ENCODE measurements at places on chromosomes 13 and 19. TPM values are rescaled to one million over a fixed set of nuclear protein-coding genes. Genes with fewer than 3 reads are reported as not detected.

ZNF575 gene
- 0.24 TPM for total RNA-seq

ZNF253 gene
- 10.8 TPM for total RNA-seq

ZNF799 gene
- total RNA-seq, result 10.4 TPM

N4BP2L2 gene
- total RNA-seq, result 117 TPM

LIN7B gene
- total RNA-seq, result not detected

STARD13 gene
- 55.6 TPM for total RNA-seq

CILP2 gene
- 20.5 TPM for total RNA-seq

SIGLECL1 gene
- total RNA-seq, result not detected

GRCh38 chr13:60491531-60491930 is 94.5 kb downstream of the TDRD3 start:
- no peak for DNase-seq

GRCh38 chr13:28401303-28402056 is 93.4 kb downstream of the FLT1 start:
- DNase-seq, result peak; percentile 78

- no peak for DNase-seq
These were observed 8.0 kb downstream of the DPP9 start for GRCh38 chr19:4715529-4716221.

GRCh38 chr19:45865269-45865948 is 1.3 kb downstream of the FOXA3 start:
- DNase-seq, result no peak

DNA sequence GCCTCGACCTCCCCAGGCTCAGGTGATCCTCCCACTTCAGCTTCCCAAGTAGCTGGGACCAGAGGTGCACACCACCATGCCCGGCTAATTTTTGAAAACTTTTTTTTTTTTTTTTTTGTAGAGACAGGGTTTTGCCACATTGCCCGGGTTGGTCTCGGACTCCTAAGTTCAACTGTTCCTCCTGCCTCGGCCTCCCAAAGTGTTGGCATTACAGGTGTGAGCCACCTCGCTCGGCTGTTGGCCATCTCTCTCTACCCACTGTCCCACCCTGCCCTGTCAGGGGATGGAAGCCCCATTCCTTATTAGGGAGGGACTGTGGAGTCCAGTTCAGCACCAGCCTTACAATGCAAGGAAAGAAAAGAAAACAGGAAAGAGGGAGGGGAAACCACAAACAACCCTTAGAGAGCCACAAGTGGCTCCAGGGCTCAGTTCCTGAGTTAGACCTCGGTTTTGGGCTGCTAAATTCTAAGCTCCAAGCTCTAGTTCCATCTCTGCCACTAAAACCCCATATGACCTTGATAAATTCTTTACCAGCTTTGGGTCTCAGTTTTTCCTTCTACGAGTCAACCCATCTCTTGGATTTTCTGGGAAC is 31.7 kb downstream of the ACTL9 start:
- no peak for DNase-seq

GRCh38 chr13:100671389-100672182 is 3.0 kb downstream of the TMTC4 start:
- DNase-seq, result no peak

DNA sequence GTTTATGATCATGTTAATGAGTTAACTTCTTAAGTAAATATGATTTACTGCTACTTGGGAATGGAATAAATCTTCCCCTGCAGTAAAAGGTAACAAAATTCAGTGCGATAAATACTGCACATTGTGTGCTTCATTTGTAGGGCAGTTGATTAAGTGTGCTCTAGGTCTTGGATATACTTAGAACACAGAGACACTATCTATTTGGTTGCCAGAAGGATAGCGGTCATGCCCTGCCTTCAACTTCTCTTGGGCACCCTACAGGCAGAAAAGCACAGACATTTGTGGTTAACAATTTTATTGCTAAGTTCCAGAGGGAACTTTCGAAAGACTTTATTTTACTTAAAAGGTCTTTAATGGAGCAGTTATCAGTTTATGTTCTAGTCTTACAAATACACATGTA is 605.8 kb downstream of the PCDH9 start:
- DNase-seq, result no peak

GRCh38 chr19:13981467-13981866 is 24.7 kb downstream of the RFX1 start:
- DNase-seq, result no peak

DNA sequence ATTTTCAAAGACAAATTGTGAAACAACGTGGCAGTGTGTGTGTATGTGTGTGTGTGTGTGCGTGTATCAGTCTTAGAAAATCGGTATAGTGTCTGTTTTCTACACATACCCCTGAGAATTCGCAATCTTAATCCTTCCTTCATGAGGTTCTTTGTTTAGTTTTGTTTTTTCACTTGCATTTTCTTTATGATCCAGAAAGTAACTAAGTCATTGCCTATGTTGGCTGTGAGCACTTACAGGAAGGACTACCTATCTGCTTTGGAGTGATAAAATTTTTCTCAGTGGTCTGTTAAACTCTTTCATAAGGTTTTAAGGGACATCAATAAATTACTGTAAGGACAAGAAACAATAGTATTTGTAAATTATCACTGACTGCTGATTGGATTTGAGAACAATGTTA is 1587.1 kb downstream of the PCDH9 start:
- DNase-seq, result no peak

- DNase-seq, result no peak
These were observed 577.3 kb downstream of the LMO7 start for GRCh38 chr13:76213423-76213904.

GRCh38 chr13:29439601-29440388 is 155.7 kb downstream of the SLC7A1 start:
- DNase-seq, result no peak

DNA sequence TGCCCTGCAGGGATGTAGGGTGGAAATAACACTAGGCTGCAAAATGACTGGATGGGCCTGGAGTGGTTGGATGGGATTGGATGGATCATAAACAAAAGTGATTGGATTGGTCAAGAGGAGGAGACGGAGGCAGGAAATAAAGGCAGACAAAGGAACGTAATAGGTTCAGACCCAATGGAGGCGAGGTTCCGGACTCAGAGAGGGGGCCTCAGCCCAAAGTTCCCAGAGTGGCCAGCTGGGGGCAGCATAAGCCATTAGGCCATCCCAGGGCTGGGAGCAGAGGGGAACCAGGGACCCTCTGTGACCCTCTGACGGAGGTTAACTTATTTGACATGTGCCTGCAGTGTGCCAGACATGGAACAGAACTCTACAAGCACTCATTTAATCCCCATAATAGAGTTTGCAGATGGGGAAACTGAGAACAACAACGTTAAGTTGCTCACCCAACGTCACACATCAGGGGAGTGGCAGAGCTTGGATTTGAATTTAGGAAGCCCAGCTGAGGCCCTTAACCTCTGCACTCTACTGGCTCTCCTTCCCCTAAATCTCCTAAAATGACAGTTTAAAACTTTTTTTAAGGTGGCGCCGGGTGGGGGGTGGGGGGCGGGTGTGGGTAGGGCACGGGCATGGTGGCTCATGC is 15.3 kb upstream of the MAP1S start:
- DNase-seq, result peak; percentile 25

DNA sequence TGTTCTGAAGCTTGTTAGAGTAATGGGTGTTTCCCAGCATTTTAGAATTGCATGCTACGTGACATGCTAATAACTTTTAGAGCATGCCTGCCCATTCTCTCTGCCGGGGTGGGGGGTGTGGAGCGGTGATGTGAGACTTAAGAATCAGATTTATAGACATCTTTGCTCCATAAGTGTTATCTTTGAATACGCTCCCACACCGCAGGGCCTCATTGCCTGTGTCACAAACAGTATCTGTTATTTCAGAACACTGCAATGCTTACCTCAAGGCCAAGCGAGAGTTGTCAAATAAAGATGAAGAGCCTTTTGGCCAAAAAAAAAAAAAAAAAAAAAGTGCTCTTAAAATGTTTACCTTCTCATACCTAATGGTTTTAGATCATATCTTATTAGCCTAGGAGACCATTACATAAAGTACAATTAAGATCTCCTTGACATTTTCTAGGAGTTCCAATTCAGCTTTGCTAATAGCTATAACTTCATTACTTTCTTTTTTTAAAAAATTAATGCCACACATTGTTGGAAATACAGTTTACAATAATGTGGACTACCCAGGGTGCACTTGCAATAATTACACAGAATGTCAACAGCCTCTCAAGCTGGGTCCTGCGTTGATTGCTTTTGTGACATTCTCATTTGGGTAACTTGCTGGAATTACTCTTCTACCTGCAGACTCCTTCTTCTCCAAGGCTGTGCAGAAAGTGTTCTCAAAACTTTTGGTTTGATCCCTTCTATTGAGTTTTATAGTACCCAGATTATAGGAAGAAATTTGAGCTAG is 525.3 kb downstream of the KLF12 start:
- DNase-seq, result peak; percentile 82

- DNase-seq, result no peak
These were observed 21.3 kb upstream of the F7 start for GRCh38 chr13:113084094-113084942.

- no peak for DNase-seq
These were observed 33.9 kb upstream of the FRY start for GRCh38 chr13:31997641-31998040.

DNA sequence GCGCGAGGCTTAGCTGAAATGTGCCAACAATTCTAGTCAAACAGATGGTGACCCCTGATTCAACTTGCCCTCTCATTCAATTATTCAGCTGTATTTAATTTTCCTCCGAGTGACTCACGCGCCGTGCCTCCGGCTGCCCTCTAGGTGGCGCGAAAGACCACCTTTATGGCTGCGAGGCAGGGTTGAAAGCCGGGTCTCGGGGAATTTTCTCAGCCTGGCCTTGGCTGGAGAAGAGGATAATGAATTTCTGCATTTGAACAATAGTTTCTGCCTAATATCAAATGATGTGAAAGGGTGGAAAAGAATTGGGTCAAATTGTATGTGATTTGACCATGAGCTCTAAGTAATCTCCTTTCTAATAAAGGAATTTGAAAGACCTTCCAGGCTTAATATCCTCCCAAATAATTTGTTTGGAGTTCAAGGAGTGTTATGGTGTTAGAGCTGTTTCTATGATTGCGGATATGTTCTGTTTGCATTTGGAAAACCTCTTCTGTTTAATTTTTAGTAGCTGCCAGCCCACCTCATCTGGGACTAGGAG is 310.9 kb downstream of the ZNF536 start:
- peak; percentile 83 for DNase-seq

DNA sequence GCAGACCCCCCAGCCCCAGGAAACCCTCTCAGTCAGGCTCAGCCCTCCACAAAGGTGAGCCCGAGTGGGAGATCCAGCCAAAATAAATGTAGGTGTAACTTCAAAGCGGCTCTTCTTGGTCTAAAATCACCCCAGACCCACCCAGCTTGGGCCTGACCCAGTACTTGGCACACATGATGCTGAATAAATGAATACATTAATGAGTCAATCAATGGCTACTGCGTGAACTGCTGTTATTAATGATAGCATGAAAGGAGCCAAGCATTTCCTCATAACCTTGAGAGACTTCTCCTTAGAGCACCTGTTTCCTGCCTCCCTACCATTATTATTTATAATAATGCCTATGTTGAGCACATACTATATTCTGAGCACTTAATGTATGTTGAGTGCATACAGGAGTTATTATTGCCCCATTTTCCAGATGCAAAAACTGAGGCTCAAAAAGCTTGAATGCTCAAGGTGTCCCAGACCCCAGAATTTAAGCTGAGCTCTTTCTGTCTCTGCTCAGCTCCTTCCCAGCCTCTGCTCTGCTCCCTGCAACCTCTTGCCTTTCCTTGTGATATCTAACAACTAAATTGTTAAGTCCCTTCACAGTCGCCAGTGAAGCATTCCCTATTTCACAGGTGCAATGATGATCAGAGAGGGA is 4.3 kb downstream of the NOTCH3 start:
- no peak for DNase-seq

All from umbilical cord (tissue), 2 donors.